ENCODE measurements at places on chromosomes 4 and X.

DNA sequence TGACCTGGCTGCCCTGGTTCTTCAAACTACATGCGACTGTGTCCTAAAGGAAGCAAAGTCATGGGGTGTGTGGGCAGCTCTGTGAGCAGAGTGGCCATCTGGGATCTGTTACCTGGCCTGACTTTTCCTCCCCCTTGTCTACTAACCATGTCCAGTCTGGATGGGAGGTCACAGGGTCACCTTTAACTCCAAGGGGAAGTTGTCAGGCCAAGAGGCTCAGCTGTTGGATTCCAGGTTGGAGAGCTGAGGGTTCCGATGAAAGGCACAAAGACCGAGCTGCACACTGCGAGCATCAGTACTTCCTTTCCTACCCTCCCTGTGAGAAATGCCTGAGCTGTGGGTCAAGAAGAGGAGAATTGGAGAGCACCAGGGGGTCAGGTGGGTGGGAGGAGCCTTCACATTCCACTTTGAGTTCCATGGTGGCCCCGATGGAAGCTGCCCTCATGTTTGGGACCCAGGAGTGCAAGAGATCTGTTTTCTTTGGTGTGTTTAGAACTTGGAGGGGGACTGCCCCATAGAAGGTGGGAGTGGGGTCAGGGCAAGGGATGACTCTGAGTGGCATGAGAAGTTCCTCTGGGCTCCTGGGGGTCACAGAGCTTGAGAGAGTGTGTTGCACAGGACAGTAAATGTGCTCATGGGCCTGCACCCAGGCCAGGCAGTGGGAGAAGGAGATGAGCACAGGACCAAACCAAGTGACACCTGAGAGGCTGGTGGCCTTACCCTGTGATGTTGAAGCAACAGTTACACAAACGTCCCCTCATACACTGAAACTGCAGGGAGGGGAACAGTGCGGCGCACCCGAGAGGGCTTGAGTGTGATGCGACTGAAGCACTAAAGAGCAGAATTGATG lies 36.2 kb downstream of the RGS12 start:
- no peak for DNase-seq

DNA sequence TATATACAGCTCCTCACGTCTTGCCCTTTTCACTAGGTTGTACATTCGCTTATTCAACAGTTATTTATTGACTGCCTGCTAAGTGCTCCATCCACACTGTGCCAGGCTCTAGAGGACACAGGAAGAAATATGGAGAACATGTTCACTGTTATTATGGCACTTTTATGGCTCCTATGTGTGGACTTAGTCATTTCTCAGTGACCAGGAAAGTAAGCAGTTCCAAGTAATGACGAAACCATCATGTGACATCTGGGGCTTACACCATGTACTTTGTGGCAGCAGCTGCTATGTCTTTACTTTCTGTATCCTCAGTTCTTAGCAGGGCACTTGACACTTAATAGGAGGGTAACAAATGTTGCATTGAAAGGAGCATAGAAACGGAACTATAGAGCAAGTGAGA lies 278.0 kb downstream of the ANK2 start:
- DNase-seq, result no peak

DNA sequence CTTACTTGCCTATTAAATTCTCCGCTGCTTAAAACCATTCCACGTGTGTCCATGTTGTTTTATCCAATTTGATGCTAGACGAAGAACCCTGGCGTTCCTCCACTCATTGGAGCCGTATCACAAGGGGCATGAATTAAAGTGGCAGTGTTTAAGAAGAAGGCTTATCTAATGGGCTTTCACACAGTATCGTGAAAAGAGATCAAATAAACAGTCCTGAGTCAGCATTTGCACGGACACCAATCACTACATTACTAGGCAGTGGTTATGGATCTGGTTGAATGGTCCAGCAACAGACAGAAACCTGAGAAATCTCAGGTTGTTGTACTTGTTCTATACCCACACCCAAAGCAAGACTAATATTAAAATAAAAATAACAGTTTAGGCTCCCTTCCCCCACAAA lies 671.6 kb downstream of the FAT4 start:
- no peak for DNase-seq

DNA sequence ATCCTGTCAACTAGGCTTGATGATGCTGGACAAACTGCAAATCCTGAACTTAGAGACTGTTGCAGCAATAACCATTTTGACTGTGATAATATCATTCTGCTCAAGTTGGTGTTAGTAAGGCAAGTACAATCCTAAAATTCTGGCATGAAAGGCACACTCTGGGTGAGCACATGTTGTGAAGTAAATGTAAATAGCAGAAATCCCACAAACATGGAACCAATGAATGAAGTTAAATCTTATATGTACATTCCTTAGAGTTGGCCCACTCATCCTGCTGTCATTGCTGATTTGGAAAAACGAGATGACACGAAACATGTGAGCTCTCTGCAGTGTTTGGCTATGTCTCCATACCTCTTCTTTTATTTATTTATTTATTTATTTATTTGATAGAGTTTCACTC lies 21.0 kb downstream of the RBM47 start:
- no peak for DNase-seq

- peak; percentile 19 for DNase-seq
Measured at GRCh38 chr4:127997534-127998388, 32.6 kb downstream of the ABHD18 start.

DNA sequence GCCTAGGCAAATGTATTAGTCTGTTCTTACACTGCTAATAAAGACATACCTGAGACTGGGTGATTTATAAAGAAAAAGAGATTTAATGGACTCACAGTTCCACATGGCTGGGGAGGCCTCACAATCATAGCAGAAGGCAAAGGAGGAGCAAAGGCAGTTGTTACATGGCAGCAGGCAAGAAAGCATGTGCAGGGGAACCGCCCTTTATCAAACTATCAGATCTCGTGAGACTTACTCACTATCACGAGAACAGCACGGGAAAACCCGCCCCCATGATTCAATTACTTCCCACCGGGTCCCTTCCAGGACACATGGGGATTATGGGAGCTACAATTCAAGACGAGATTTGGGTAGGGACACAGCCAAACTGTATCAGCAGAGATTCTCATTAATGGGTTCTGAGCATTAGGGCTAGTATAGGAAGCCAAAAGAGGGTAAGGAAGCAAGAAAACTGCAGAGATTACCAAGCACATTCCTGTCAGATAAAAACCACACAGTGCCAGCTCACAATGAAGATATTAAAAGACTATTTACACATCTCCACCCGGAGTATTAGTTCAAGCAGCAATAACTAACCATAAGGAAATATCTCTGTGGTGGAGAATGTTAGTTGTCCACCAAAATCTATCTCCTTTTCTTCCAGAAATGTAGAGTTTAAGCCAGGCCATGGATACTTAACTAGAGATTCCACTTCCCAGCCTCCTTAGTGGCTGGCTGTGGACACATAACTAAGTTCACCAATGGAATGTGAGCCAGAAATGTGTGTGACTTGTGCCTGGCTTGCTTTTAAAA lies 61.2 kb upstream of the HOPX start:
- no peak for DNase-seq

DNA sequence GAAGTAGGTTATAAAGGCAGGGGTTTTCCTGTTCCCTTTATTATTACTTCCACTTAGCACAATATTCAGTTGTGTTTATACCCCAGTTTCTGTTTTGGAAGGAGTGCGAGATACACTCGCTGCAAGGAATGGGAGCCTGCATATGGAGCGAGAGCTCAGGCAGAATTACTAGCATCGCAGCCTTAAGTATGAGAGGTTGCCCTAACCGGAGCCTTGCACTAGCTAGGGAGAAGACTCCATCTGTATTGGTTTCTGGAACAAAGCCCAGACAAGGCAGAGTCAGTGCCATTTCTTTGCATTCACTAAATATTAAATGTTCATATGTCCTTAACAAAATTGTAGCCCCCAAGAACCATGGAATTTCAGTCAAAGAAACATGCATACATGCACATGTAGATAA lies 6.2 kb upstream of the DCTD start:
- DNase-seq, result no peak

DNA sequence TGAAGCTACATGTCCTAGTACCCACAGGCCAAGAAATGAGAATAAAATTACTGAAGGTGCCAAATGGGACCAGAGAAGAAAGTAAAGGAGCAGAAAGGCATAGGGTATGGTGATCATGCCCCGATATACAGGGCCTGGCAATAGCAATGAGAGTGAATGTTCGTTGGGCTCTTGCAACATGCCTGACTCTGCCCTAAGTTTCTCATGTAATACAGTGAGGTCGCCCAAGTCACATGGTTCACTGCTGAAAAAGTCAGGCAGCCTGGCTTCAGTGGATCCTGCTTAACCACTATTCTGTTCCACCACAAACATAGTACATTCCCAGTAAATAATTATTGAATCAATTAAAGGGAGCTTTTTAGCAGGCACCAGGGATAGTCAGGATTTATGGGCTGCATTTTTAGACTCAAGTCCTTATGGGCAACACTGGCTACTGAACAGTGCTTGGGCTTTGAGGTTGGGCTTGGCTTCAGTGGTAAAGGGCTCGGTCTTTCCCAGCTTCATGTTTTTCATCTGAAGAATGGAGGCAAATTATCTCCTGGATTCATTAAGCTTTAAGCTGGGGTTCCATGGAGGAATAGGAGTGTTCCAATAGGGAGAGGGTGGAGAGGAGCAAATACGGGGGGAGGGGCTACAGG lies 67.1 kb upstream of the ZNF518B start:
- no peak for DNase-seq

- no peak for DNase-seq
Measured at GRCh38 chr4:7941111-7941964, 1.7 kb upstream of the AFAP1 start.

- no peak for DNase-seq
Measured at GRCh38 chr4:161256172-161256571, 907.6 kb downstream of the FSTL5 start.

DNA sequence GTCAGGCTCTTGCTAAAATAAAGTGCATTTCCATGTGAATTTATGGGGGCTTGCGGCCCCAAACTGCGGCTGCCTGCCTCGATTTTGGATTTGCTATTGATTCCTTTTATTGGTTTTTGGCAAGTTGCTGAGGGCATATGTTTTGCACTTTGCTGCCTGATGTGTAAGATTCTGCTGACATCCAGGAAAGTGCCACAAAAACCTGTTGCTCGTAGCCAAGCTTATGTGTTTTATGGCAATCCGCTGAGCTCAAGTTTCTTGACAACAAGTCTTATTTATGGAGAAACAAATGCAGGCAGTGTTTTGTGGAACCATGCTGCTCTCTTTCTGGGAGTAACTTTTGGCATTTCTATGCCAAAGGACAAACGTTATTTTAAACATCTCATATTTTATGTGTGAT lies 97.3 kb upstream of the DDIT4L start:
- no peak for DNase-seq

DNA sequence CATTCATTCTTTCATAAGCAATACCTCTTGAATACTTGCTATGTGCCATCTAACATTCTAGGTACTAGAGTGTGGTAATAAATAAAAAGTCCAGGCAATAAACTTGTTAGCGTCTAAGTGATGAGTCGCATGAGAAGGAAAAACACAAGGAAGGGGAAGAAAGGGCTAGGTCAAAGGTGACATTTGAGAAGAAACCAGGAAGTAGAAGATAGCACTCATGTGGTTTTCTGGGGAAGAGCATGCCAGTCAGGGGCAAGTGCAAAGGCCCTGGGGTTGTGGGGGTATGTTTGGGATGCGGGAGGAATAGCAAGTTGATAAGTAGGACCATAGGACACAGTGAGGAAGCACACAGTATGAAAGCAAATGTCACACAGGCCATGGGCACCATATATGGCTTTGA lies 157.0 kb downstream of the TSPAN5 start:
- no peak for DNase-seq

DNA sequence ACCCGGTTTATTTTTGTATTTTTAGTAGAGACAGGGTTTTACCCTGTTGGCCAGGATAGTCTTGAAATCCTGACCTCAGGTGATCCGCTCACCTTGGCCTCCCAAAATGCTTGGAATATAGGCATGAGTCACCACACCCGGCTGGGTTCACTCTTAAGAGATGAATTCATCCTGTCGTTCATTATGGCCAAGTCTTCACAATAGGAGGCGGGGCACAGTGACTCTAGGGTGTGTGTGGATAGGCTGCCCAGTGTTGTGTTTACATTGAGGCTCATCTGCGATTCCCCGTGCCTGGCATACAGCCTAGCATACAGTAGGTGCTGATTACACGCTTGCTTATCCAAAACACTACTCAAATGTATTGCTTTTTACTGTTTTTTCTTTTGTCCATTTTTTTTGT lies 41.3 kb upstream of the IGFBP7 start:
- DNase-seq, result no peak

Data from CD4-positive, alpha-beta T cell treated with Interleukin-17A for 1 hour (primary cell).